ENCODE measurements at places on chromosomes 7 and 10.

DNA sequence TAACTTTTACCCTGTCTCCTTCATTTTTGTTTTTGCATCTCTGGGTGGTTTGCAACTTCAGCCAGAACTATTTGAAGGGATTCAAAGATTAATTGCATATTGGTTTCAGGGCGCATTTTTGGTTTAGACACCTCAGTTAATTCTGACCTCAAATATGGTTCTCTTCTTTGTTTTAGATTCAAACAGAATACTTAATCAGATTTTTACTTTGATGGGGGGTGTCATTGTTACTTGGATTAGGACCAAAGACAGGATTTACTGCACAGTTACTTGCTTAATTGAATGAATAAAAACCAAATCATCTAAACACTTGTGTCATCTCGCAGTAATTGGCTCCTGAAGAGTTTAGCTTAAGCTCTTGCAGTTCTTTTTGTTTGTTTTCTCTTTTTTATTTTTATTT, 100.9 kb downstream of the PHTF2 start:
- no peak for DNase-seq

DNA sequence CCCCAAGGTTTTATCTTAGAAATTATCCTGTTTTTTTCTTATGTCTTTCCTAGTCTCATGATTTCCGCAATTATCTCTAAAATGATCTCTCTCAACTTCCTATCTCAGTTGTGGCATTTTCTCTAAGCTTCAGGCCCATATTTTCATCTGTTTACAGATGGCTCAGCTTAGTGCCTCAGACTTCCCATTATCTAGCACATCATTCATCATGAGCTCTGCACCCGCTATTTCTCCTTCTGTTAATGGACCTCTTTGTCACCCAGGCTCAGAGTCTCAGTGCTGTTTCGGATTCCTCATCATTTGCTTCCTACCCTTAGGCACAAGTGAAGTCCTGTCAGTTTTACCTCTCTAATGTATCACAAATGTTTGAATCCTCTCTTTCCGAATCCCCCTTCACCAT, 84.1 kb downstream of the BMPR1A start:
- no peak for DNase-seq

DNA sequence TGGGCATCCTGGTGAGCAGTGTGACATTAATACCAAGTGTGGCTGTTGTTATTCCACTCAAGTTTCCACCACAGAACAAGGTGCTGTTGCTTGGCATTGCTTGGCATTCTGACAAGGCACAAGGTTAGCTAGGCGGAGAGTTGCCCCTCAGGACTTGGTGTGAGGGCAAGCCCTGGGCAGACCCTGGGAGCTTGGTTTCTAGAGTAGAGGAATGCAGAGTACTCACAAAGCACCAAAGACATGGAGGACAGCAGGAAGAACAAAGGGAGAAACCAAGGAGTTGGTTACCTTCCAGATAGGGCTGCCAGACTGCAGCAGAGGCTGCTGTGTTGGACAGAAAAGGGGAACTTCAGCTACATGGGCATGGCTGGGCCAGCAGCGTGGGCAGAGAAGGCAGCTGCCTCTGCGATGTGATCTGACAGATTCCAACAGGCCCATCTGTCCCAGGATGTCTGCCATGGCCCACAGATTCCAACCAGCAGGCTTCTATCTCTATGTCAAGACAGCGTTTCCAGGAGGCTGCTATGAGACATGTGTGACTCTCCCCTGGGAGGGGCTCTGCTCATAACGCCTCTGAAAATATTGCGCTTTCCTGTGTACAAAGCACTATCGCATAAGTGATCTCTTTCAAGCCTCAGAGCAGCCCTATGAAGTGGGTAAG, 1.8 kb downstream of the GOLGA7B start:
- DNase-seq: no peak

- DNase-seq: no peak
Observed at GRCh38 chr10:11608159-11609013, 3.1 kb downstream of the USP6NL start.

GRCh38 chr10:32995066-32995622, 37.1 kb upstream of the ITGB1 start:
- no peak for DNase-seq

GRCh38 chr10:62582804-62583208, 208.6 kb downstream of the ZNF365 start:
- DNase-seq: peak; percentile 94

DNA sequence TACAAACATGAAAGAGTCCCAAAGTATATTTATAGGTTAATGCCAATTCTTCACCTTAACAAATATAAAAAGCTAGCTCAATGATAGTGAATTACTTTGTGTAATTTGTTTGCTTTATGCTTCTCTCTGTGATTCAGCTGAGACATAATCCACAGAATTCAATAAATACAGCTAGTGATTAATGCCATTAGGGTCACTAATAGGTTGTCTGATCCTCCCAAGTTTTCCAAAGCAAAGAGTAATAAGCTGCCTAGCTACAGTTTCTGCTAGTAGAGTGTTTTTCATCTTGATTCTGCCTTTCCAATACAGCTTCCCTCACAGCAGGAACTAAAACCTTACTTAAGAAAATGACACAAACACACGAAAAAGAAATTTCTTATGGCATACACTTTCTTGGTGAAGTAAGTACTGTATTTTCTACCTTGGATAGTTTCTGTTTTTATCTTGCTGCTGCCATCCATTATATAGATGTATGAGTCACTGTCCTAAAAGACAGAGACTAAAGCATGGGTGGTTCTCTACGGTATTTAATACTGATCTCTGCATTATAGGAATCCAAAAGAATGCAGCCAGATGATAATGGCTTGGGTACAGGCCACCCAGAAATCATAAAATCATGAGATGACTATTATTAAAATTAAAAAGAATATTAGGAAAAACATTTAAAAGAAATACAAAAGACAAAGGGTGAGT, 170.0 kb downstream of the TPK1 start:
- DNase-seq: no peak

DNA sequence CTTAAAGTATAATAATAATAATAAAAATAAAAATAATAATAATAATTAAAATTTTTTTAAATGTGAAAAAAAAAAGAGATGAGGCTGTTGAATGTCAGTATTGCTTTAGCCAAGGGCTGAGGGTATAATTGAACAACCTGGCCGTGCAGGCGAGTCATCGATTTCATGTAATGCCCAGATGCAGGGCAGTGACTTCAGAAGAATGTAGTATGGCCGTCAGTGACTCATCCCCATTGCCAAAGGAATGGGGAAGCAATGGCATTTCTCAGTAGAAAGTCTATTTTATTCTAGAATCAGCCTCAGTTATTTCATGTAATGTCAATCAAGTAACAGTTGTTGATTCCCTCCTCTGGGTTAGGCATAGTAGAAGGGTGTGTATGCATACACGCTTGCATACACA, 516.4 kb downstream of the GLRX3 start:
- peak; percentile 14 for DNase-seq

DNA sequence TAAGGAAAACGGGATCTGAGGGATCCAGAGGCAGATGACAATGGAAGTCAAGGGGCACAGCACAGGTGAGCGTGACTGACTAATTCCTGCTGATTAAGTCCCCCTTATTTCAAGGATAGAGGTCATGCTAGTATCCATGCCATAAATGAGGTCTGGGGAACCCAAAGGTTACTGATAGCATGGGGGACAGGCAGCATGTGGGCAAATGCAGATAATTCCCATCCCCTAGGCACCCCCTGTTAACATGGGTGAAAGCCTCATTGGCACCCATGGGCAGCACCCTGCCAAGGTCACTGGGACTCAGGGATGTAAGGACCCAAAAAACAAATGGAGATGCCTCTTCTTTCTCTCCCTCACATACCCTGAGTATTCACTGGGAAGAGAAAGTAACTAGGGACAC, 139.7 kb downstream of the WDR11 start:
- DNase-seq: peak; percentile 57

DNA sequence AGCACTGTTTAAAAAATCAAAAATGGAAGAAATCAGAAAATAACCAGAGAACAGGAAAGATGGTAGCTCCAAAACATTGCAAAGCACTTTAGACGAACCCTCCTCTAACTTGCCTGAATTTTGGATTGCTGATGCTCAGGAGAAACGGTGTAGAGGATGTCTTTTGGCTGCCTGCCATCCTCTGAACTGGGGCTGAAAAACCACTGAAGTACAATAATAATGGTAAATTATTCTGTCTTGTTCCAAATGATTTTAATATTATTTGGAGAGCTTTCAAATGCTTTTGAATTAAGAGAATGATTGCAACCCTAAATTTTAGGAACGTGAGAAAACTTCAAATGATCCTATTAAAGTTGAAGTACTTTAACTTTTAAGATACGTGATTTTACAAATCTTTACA, 167.3 kb upstream of the SLC13A1 start:
- DNase-seq: no peak

- DNase-seq: no peak
Observed at GRCh38 chr7:130970696-130971095, 236.7 kb upstream of the KLF14 start.

GRCh38 chr10:93006435-93007039, 54.1 kb upstream of the CYP26C1 start:
- no peak for DNase-seq

DNA sequence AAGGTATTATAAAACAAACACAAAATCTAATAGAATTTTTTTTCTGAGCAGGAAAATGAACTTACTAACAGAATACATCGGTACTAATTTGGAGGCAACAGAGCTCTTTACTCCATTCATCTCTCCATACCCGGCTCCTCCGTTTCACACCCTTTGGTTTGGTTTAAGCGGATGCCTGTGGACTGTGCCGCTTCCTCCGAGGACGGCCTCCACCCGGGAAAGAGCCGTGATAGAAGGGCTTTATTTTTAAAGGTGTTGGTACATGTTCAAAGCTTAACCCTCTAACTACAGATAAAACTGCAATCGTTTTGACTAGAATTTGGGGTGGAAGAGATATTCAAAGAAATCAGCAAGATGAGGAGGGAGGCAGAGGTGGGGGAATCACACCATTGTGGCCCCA, 1.9 kb downstream of the VIPR2 start:
- DNase-seq: no peak

GRCh38 chr7:38190011-38190410, 12.0 kb downstream of the STARD3NL start:
- DNase-seq: no peak

DNA sequence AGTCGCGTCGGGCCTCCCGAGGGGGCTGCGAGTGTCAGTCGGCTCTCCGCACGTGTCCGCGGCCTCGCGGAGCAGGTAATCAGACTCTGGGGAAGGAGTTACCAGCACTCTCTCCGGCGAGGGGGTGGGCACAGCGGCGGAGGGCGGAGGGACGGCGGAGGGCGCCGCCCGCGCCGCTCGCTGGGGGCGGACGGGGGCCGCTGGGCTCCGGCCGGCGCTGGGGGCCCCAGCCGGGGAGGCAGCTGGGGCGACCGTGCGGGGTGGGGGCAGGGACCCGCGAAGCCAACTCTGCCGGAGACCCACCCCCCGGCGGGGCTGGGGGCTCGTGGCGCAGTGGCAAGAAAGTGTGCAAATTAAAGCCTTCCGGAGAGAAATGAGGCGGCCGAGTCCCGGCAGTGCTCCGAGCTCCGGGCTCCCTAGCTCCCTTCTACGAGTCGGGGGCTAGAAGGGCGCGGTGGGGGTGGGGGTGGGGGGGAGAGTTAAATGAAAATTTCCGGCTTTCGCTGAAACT, at the start of gene CDK6:
Gene CDK6, minus strand, starts transcription at position 85 of the 511 bp plus-strand sequence. CDS start 3,250 bp downstream, outside the sequence.
- no peak for DNase-seq

DNA sequence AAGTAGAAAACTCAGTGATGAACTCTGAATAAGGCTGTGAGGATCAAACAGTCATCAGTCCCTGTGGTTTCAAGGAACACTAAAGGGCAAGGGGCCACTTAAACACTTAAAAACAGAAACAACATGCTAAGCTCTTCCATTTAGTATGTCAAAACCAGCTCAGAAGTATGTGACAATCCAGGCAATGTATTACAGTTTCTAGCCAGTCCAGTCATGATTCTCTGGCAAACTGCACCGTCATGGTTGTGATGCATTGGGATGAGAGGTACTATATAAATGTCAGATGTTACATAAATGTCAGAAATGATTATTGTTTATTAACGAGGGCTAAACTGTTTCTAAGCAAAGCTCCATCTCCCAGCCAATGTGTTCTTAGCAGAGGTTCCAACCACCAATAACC, 4.7 kb upstream of the CREB5 start:
- no peak for DNase-seq

DNA sequence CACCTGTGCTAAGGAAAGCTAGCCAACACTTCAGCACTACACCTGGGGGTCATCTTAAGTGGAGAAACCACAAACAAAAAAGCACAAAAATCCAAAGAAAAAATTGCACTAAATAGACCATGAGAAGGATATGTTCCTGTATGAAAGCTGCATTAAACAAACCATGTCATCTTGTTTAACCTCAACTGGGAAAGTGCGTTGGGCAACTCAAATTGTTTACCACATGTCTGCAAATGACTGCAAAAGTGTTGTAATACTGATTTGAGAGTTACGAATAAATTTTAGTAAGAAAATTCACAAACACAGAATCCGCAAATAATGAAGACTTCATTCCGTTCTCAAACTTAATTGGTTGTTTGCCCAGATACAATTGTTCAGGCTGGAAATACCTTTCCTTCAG, 111.9 kb upstream of the EGFR start:
- no peak for DNase-seq

DNA sequence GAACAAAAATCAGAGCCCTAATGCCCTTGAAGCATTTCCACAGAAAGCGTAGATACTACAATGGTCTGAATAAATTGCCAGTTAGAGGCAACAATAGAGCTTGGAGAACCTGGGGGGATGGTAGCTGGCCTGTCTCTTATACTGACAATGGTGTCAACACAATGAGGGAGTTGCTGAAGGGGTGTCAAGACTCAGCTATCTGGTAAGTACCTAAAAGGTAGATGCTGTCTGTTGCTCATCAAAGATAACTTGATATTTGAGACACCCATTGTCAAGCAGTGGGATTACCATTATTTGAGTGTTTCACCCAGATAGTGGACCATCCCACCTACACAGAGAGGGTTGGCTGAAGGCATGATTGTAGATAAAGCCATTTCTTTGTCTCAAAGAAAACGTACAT, 72.8 kb downstream of the PDE1C start:
- no peak for DNase-seq

DNA sequence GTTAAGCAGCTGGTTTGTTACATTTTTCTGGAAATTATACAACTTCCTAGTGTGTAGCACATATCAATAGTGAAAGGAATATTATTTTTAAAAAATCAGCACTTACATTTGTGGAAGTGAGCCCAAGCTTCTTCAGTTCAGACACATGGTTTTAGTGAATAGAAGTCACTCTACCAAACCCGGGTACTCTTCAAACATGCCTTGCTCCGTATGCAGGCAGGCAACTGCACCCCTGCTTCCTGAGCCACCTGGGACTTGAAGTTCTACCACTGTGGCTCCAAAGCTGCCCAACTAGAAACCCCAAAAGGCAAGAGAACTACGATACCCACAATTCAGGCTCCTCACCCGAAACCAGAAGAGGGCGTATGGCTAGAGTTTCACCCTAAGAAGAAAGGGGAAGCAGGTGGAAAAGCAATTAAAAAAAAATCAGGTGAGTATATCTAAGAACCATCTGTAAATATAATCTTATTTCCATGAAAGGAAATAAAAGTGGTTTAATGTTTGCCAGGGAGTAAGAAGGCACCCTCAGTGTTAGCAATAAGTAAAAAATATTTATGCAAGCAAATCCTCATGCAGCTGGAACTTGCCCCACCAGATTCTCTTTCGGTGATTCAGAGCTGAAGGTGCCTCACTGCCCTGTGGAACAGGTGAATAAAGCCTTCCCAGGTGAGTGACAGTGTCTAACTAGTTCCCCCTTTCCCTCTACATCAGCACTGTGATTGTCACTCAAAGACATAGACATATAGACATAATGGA, at the start of gene MACC1:
Gene MACC1, minus strand, starts transcription at position 192 of the 756 bp plus-strand sequence. CDS start 55,522 bp downstream, outside the sequence.
- DNase-seq: no peak

GRCh38 chr7:142063551-142064442, 47.7 kb upstream of the MGAM2 start:
- peak; percentile 81 for DNase-seq

- no peak for DNase-seq
Observed at GRCh38 chr10:31073996-31074721, 42.5 kb upstream of the ZNF438 start.

All from esophagus muscularis mucosa (tissue), 4 donors.